ENCODE measurements at places on chromosomes 3 and 15.

GRCh38 chr3:48268381-48268935 lies 27.6 kb downstream of the ZNF589 start:
- H3K27ac ChIP-seq: peak overlapping the region; percentile 83
- peaks cover 19% of the 10 kb centered on the region for H3K36me3 ChIP-seq
- no peaks in the 10 kb centered on the region for H3K27me3 ChIP-seq
- peak overlapping the region; percentile 69 for H3K4me3 ChIP-seq
- H3K4me1 ChIP-seq: peaks cover 29% of the 10 kb centered on the region
- DNase-seq: peak; percentile 86

DNA sequence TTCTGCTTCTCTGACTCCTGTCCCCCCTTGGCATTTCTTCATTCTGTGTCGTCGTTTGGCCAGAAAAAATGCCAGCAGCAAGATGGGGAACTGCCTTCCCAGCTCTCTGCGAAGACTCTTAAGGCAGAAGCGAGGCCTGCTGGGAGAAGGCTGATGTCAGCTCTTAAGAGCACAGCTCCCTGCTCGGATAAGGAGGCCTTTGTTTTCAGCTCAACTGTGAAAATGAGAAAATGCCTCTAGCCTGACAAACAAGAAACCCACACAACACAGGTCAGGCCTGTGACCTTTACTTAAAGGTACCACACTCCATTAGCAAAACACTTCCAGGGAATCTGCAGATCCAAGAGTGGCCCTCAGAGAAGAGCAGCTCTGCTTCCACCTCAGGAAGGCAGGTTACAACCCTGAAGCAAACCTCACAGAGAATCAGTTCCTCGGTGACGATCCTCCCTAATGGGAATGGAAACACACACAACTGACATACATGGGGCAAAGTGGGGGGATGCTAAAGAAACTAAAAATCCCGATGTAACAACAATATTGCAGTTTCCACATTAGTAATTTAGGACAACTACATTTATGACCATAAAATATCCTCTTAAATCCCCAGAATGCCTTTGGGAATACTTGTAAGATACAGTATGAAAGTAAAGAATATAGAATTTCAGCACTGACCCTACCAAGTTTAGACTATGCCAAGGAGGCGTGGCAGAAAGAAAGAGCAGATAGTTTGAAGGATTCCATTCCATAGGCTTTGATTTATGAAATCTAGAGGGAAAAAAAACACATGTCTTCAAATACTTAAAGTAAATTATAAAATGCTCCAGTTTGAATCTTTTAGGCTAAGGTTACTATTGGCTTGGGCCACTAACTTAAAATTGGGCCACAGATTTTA lies 52.1 kb downstream of the VGLL4 start:
- H3K27me3 ChIP-seq: no peaks in the 10 kb centered on the region
- DNase-seq: no peak
- H3K36me3 ChIP-seq: peaks cover 10% of the 10 kb centered on the region
- no peak overlapping the region for H3K4me3 ChIP-seq
- peaks cover 42% of the 10 kb centered on the region for H3K4me1 ChIP-seq
- peak overlapping the region; percentile 78 for H3K27ac ChIP-seq

- H3K4me3 ChIP-seq: no peak overlapping the region
- no peaks in the 10 kb centered on the region for H3K4me1 ChIP-seq
- DNase-seq: no peak
- H3K27me3 ChIP-seq: peaks cover 36% of the 10 kb centered on the region
- no peak overlapping the region for H3K27ac ChIP-seq
These were observed 96.1 kb upstream of the PROK2 start for GRCh38 chr3:71881041-71881440.

DNA sequence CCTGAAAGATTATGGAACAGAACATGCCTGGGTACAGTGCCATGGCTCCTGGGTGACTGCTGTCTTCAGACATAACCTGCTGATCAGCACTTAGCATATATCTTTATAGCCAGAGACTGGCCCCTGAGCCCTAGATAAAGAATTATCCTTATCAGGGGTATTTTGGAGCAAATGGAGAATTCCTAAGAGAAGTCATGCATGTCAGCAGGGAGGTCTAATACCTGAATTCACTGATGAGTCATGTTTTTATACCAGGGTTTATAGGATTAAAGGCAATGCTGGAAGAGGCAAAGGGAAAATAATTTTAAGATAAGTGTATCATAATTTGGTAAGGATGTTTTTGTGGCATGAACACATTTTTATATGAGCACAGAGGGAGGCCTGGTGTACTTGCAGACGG lies 159.8 kb downstream of the ADAMTSL3 start:
- no peaks in the 10 kb centered on the region for H3K27me3 ChIP-seq
- H3K4me1 ChIP-seq: no peaks in the 10 kb centered on the region
- H3K4me3 ChIP-seq: no peak overlapping the region
- no peak overlapping the region for H3K27ac ChIP-seq

DNA sequence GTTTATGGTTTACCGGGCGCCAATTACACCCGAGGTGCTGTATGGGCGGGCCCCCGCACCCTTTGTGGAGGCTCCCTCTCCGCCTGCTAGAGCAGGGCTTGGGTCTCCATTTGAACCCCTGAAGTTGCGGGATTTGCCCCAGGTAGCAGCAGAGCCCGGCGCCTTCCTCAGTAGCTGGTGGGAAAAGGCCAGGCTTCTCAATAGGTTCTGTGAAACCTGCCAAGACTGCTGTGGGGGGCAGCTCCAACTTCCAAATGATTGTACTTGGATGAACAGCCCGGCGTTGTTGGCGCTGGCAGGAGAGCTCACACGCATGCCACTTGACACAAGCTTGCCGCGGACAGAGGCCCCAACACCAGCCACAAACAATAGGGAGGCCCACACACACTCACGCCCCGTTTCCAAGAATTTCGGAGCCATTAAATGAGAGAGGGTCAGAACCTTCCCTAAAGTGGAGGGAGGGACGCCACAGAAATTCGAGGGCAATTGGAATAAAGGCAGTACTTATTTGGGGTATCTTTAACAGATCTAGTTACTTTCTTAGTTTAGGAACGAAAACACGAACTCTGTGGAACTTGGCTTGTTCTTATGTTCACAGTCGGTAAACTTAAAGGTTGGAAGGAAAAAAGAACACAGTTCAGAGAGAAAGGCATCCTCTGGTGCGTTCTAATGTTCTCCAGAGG lies 1.4 kb downstream of the EPHB3 start:
- no peaks in the 10 kb centered on the region for H3K27me3 ChIP-seq
- H3K4me1 ChIP-seq: peaks cover 53% of the 10 kb centered on the region
- H3K36me3 ChIP-seq: no peaks in the 10 kb centered on the region

- no peak overlapping the region for H3K27ac ChIP-seq
- H3K36me3 ChIP-seq: no peaks in the 10 kb centered on the region
- DNase-seq: no peak
- no peaks in the 10 kb centered on the region for H3K4me1 ChIP-seq
- peak overlapping the region; percentile 76 for H3K4me3 ChIP-seq
These were observed 938 bp upstream of the SLCO2A1 start for GRCh38 chr3:134030379-134031347.

DNA sequence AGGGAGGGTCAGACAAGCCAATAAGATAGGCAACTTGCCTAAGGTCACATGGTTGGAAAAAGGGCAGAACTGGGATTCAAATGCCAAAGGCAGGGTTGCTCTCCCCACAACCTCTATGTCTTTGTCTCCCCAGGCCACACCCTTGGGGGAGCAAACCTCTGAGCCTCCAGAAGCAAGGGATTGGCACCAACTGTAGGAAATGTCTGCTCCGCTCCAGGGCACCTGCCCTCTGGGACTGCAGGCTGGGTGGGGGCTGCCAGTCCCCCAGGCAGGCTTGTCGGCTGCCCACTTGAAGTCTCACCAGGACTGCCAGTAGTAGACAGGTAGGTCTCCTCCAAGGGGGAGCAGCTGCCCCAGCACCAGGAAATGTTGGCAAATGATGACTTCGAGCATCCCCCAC lies 2.0 kb downstream of the FAM3D start:
- no peak overlapping the region for H3K4me3 ChIP-seq
- H3K27ac ChIP-seq: no peak overlapping the region
- H3K27me3 ChIP-seq: no peaks in the 10 kb centered on the region
- DNase-seq: no peak
- H3K36me3 ChIP-seq: no peaks in the 10 kb centered on the region

- no peak for DNase-seq
- peaks cover 18% of the 10 kb centered on the region for H3K4me1 ChIP-seq
- no peak overlapping the region for H3K27ac ChIP-seq
These were observed 303.8 kb downstream of the RPLP1 start for GRCh38 chr15:69756440-69756839.

DNA sequence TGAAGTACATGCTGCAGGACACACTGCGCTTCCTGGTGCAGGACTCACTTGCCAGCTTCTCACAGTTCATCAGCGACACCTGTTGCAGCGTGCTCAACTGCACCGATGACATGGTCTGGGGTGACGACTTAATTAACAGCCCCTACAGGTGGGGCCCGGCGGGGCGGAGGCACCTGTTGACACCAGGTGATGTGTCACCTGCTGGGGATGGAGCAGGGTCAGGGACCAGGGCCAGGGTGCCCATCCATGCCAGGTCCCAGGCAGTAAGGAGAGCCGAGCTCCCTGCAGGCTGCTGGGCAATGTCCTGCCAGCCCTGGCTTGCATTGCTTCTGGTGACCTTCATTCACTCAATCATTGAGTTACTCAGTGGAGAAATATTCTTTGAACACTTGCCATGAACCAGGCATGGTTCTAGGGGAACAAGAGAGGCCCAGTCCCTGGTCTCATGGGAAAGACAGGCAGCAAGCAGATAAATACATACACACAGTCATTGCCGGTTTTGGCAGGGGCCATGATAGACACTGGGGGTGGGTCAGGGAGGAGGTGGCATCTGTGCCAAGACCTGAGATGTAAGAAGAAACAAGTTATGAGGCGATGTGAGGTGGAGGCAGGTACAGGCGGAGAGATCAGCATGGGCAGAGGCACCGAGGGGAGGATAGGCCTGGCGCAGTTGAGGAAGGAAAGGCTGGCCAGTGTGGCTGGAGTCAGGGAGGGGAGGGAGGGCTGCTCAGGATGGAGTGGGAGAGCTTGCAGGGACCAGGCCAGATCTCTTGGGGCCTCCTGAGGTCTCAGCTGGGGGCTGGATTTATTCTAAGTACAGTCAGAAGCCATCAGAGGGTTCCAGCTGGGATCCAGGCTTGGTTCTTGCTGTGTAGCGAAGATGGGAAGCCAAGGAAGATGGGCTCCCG lies 30.8 kb downstream of the DNAH1 start:
- no peak overlapping the region for H3K4me3 ChIP-seq
- H3K27me3 ChIP-seq: peaks cover 7% of the 10 kb centered on the region
- peaks cover 7% of the 10 kb centered on the region for H3K36me3 ChIP-seq
- no peak for DNase-seq

- peaks cover 36% of the 10 kb centered on the region for H3K36me3 ChIP-seq
- peak; percentile 97 for DNase-seq
- peaks cover 19% of the 10 kb centered on the region for H3K4me1 ChIP-seq
- H3K27me3 ChIP-seq: no peaks in the 10 kb centered on the region
These were observed at the start of gene CIB1 for GRCh38 chr15:90233387-90234095. Gene CIB1 (minus strand): TSS chr15:90233941. CDS start chr15:90233885, 56 bp downstream.

- H3K36me3 ChIP-seq: peaks cover 4% of the 10 kb centered on the region
- no peak overlapping the region for H3K27ac ChIP-seq
- no peak overlapping the region for H3K4me3 ChIP-seq
- no peaks in the 10 kb centered on the region for H3K27me3 ChIP-seq
- peak; percentile 15 for DNase-seq
These were observed 28.8 kb downstream of the WNT5A start for GRCh38 chr3:55458181-55458790.

GRCh38 chr3:46675843-46676567 lies 17.5 kb downstream of the ALS2CL start:
- DNase-seq: no peak
- no peak overlapping the region for H3K27ac ChIP-seq

DNA sequence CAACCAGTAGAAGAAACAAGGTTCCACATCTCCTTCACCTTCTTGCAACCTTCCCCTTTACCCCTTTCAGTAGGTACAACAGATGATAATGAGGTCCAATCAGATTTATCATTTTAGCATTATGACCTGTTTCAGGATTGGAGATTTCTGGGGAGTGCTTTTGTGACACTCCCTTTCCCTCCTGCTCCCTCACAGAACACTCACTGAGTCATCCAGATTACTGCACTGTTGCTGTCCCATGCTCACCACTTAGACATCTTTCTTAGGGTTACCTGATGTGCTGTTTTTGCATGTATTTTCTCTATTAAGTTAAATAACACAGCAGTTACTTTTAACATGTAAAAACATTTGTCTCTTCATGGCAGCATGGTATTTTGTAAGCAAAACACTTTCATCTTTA lies 118.5 kb downstream of the MFSD1 start:
- peak; percentile 13 for DNase-seq
- H3K27me3 ChIP-seq: peaks cover 24% of the 10 kb centered on the region
- no peaks in the 10 kb centered on the region for H3K36me3 ChIP-seq
- H3K4me1 ChIP-seq: no peaks in the 10 kb centered on the region
- no peak overlapping the region for H3K27ac ChIP-seq

- H3K27me3 ChIP-seq: no peaks in the 10 kb centered on the region
- DNase-seq: no peak
- no peak overlapping the region for H3K27ac ChIP-seq
- no peak overlapping the region for H3K4me3 ChIP-seq
These were observed 34.5 kb downstream of the SLC4A7 start for GRCh38 chr3:27449530-27450150.

DNA sequence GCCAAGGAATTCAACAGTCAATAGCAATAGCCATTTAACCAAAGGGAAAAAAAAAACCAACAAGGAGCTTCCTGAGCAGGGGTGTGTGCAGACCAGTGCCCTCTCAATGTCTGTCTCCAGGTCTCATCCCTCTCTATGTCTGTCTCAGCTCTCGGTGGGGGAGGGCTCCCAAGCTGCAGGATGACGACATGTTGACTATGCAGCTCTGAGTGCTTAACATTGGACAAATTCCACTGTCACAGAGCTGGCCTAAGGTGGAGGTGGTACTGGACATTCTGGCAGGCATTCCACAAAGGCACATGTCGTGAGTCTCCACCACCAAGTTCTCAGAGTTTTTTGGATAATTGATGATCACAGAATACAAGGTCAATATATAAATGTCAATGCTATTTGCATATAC lies 2.0 kb upstream of the CAPN7 start:
- peaks cover 11% of the 10 kb centered on the region for H3K36me3 ChIP-seq
- no peak overlapping the region for H3K27ac ChIP-seq
- DNase-seq: no peak
- H3K4me3 ChIP-seq: no peak overlapping the region
- H3K4me1 ChIP-seq: peaks cover 13% of the 10 kb centered on the region

DNA sequence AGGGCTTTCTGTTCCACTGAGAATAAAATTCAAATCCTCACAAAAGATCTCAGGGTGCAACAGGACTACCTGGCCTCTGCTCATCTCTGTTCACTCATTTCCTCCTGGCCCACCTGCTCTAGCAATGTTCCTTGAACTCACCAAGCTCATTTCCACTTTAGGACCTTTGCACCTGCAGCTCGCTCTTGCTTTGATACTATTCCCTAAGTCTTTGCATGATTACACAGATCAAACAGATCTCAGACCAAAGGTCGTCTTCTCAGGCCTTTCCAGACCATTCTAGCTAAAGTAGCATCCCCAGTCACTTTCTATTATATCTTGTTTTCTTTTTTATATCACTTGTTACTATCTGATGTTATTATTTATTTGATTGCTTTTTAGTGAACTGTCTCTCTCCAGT lies 54.7 kb downstream of the B3GNT5 start:
- no peaks in the 10 kb centered on the region for H3K27me3 ChIP-seq
- H3K4me1 ChIP-seq: peaks cover 11% of the 10 kb centered on the region

GRCh38 chr3:46019707-46020106 lies 7.6 kb downstream of the XCR1 start:
- DNase-seq: no peak
- no peak overlapping the region for H3K4me3 ChIP-seq
- no peaks in the 10 kb centered on the region for H3K27me3 ChIP-seq
- no peaks in the 10 kb centered on the region for H3K4me1 ChIP-seq
- no peaks in the 10 kb centered on the region for H3K36me3 ChIP-seq

All from MCF 10A (cell line).